ENCODE measurements at places on chromosomes 7 and 10.

DNA sequence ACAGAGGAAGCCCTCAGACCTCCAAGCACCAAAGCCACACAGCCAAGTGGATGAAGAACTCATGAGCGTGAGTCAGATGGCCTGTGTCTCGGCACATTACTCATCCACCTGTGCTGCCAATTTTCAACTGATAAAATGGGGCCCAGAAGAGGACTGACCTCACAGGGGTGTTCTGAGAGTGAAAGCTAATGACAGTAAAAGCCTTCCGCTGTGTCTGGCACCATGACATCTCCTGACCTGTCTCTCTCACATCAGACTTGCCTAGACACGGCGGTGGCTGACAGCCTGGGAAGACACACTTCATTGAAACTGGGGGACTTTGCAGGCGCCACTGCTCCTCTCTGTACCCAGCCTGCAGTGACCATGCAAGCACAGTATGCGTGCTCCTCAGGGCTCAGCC, 8.3 kb upstream of the SLC18A3 start:
- no peak for DNase-seq

DNA sequence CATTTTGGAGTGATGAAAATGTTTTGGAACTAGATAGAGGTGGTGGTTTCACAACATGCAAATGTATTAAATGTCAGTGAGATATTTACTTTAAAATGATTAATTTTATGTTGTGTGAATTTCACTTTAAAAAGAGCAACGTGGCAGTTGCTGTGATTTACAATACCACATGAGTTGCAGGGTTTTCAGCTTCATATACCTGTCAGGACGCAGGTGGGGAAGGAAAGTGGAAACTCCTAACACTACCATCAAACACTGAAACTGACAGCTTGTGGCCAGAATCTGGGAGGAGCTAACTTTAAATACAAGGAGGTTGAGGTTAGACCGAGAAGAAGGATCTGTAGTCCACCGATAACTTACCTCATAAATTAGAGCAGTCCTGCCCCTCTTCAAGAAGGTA, 168.9 kb upstream of the TMEM72 start:
- DNase-seq, result no peak

GRCh38 chr7:2632733-2633537, 1.1 kb downstream of the TTYH3 start:
- peak; percentile 77 for DNase-seq

- DNase-seq, result no peak
Measured at GRCh38 chr10:69460576-69461242, 9.4 kb downstream of the TSPAN15 start.

- DNase-seq, result no peak
Measured at GRCh38 chr7:2876031-2876731, 32.1 kb upstream of the GNA12 start.

- no peak for DNase-seq
Measured at GRCh38 chr10:22349755-22350154, 4.5 kb downstream of the SPAG6 start.

Measured in NCI-H2107 (cell line).